IMR-90 (cell line): ENCODE measurements at places on chromosomes 7 and 10. TPM values are rescaled to one million over a fixed set of nuclear protein-coding genes. Genes with fewer than 3 reads are reported as not detected.
A peak's percentile ranks its signal among the peaks of the same experiment; 100 is the strongest.

DNA sequence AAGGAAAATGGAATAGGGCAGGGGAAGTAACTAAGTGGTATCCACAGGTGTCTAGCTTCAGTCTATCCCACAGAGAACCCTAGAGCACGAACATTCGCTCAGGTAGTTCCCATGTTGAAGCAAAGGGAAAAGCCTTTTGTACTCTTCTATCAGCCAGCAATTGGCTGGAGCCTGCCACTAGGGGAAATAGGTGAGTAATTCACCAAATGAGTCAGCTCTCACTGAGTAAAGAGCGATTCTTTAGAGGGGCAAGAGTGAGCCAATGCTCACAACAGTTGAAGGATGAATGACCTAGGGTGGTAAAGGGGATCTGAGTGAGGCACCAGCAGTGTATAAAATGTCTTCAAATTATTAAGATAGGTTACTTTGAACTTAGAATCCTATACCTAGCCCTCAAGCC is 94.1 kb upstream of the ZNF800 start:
- peak; percentile 0 for DNase-seq

GRCh38 chr10:127916826-127917225 is 9.9 kb downstream of the PTPRE start:
- no peak for DNase-seq

DNA sequence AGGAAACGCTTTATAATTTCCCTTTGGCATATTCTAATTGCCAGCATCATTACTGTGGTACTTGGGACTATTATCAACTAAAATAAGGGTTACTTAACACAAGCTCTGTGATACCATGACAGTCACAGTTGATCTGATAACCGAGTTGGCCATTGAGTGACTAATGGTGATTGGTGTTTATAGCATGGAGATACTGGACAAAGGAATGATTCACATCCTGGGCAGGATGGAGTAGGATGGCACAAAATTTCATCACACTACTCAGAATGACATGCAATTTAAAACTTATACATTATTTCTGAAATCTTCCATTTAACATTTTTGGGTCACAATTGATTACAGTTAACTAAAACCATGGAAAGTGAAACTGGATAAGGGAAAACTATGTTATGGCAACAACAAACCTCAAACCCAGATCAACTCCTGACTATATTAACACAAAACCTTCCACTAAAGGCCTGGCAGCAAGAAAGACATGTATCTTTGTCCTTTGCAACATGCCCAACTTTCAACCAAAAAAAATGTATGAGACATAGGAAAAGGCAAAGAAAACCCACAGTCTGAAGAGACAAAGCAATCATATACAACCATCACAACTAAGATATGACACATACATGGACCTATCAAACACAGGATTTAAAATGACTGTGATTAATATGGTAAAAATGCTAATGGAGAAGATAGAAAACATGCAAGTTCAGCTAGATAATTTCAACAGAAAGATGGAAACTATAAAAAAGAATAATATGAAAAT is 208.5 kb upstream of the NRP1 start:
- DNase-seq, result peak; percentile 36

DNA sequence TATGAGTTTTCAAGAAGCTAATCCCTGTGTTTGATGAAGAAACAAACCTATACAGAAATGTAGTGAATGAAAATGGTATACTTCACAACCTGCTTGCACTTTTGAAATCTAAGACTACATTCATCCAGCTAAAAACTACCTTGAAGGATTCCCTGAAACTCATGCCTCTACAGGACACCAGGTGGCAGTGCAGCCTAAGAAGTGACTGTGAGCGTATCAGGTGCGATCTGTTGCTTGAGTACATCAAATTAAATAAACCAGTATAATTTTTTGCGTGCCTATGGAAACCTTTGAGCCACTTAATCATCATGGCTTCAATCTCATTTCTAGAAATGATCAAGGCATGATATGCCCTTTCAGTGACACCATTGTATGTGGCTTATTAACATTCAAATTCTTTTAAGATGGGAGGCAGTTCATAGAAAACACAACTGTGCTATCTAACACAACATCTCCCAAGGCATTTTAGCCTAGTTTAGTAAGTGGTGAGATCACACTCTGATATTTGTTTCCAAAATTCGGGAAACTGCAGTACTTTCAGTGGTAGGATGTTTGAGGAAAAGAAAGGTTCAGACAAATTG is 57.4 kb downstream of the PPP1R17 start:
- peak; percentile 73 for DNase-seq

The GPRIN2 gene
- under 0.01 TPM in 1 of 2 replicates, not detected in the other for total RNA-seq
